ENCODE measurements at places on chromosomes 7 and 10.

GRCh38 chr10:113427236-113427735 lies 125.6 kb upstream of the HABP2 start:
- DNase-seq = no peak

- no peak for DNase-seq
Measured at GRCh38 chr10:21300551-21300950, 224.9 kb downstream of the SKIDA1 start.

- DNase-seq = no peak
Measured at GRCh38 chr10:79905322-79906314, 43.3 kb downstream of the SFTPD start.

DNA sequence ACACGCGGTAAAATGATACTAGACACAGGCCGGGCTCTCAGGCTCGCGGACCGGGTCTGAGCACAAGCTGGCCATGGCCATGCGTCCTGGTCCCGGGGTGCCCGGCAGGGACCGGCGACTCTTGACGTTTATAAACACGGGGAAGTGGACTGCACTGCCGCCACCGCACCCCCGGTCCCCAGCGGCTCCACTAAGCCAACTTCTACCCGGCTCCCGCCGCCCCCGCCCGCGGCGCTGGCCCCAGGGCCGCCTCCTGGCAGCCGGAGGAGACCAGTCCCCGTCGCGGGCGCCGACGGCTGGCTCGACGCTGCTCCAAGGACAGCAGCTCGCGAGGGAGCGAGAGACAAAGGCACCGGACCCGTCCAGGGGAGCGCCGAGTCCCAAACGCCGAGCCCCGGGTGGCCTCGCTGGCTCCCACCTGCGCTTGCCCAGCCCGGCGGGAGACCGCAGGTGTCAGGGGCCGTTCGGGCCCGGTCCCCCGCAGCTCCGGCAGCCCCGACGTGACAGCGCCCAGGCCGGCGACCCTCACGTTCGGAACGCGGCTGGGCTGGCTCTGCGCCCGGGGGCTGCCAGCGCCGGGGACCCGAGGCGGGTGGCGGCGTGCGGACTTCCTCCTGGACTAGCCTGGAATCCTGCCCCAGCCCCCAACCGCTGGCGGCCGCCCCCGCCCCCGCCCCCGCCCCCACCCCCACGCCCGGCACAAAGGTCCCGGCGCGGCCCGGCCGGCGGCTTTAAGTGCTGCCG lies 517 bp downstream of the ITGB1 start:
- peak; percentile 19 for DNase-seq

- DNase-seq = no peak
Measured at GRCh38 chr7:119918185-119918584, 354.8 kb upstream of the KCND2 start.

DNA sequence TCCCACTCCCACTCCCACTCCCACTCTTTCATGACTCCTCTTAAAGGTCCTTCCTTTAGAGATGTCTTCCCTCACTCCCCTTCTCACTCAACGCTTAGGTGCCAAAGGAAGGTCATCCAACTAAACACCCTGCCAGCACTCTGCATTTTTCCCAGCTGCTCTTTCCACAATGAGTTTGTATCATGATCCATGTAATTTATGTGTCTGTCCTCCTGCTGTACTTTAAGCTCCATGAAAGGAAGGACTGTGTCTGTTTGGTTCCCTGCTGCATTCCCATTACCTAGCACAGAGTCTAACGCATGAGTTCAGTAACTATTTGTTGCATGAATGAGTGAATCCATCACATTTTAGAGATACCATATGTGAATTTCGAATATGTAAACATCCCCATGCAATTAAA lies 252.7 kb downstream of the KIF20B start:
- DNase-seq = no peak

GRCh38 chr7:147756300-147756699 lies 834.3 kb upstream of the C7orf33 start:
- DNase-seq = no peak

DNA sequence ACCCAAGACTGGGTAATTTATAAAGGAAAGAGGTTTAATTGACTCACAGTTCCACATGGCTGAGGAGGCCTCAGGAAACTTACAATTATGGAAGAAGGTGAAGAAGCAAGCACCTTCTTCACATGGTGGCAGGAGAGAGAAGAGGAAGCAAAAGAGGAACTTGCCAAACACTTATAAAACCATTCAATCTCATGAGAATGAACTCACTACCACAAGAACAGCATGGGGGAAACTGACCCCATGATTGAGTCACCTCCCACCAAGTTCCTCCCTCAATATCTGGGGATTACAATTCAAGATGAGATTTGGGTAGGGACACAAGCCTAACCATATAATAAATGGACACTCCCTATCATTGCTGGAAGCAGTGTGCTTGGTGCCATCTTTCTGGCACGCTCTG lies 506.3 kb downstream of the CALN1 start:
- DNase-seq = no peak

DNA sequence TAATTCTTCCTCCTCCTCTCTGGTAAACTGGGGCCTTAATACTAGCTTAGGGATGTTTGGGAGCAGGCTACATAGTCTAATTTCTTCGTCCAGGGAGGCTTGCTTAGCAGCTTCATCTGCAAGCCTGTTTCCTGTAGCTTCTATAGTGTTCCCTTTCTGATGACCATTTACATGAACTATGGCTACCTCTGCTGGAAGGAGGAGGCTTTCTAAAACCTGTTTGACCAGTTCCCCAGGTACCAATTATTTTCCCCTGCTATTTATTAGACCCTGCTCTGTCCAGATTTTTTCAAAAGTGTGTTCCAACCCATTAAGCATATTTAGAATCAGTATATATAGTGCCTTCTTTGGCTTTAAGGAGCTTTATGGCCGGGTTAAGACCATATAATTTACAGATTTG lies 38.8 kb upstream of the DNAH11 start:
- no peak for DNase-seq

- DNase-seq = no peak
Measured at GRCh38 chr7:138825049-138825721, 27.2 kb upstream of the ATP6V0A4 start.

- DNase-seq = no peak
Measured at GRCh38 chr7:28807396-28807994, 150.6 kb downstream of the TRIL start.

- DNase-seq = no peak
Measured at GRCh38 chr7:33143996-33144718, 14.8 kb downstream of the BBS9 start.
